ENCODE measurements at places on chromosomes 13 and 19.
A peak's percentile ranks its signal among the peaks of the same experiment; 100 is the strongest.

DNA sequence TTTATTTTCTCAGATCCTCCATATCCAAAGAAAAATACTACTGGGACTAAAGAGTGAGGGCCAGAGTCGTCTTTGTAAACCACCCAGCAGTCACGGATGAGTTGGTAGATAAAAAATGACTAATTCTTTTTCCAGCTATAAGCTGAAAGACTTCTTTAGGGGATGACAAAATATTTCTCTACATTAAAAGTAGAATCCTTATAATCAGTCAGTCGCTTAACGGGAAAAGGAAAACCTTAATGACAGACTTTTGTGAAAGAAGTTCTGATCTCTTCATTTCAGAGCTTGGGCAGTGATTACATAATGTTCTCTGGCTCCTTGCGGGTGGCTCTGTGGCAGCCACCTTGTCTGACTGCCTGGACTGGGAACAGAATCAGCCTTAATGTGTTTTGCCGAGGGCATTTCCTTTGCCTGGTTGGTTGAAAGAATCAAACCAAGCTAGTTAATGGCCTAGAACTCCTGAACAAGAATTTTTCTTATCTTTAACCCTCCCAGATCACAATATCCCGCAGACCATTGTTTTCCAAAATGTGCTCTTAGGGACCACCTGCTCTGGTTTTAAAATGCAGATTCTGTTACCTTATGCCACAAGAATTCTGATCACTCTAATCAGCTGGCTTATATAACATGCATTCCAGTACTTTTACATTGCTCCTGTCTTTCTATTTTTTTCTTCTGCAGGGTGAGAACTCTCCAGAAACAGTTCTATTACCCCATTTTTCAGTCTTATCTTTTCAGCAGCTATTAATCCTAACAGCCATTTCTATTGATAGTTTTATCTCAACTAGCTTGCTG is 2.5 kb downstream of the ITM2B start:
- DNase-seq, result peak; percentile 62

DNA sequence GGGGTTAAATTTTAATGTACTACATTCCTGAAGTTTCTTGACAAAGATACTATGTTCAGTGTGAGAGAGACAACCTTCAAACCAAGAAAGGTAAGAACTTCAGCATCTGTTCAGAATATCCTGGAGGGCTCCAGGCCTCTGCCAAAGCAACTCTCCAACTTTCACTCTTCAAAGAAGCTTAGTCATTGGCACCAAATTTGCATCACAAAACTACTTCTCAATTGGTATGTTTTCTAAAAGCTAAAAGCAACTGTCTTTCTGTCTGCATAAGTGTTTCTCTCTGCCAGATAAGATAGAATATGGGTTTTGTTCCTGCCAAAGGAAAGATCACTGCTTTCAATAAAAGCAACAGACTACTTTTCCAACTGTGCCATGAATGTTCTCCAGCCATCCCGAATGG is 187.4 kb downstream of the SUCLA2 start:
- DNase-seq, result no peak

- DNase-seq, result no peak
Measured at GRCh38 chr19:15110418-15110815, 3.2 kb downstream of the SYDE1 start.

- peak; percentile 83 for DNase-seq
Measured at GRCh38 chr19:13036366-13036976, 41.2 kb downstream of the NFIX start.

DNA sequence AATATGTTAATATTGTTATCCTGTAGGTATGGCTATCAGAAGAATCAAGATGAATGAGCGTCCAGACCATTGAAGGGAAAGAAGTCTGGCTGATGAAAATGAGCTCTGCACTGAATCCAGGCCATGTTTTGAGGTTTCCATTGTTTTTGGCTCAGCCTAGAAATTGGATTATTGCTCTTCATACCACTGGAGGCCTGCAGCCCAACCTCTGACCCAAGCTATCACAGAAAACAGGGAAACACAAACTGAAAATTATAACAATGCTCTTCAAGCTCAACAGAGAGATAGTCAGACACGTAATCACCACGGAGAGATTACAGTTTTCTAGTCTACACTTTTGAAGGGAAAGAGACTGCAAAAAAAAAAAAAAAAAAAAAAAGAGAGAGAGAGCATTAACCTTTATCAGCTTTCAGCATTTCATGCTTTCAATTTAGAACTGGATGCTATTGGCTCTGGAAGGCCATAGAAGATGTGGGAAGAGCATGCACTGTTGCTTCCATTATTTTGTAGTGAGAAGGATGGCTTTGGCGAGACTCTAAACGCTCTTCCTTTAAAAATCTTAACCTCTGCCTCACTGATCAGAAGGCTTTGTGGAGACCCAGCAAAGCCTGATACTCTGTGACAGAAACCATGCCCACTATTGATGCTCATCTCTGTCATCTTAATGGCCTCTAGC is 10.8 kb downstream of the EDNRB start:
- DNase-seq, result no peak

GRCh38 chr19:38538386-38538785 is 79.4 kb downstream of the MAP4K1 start:
- DNase-seq, result no peak

- no peak for DNase-seq
Measured at GRCh38 chr19:1975162-1975480, 34.1 kb downstream of the CSNK1G2 start.

GRCh38 chr19:50269653-50270052 is 59.5 kb downstream of the KCNC3 start:
- DNase-seq, result no peak

DNA sequence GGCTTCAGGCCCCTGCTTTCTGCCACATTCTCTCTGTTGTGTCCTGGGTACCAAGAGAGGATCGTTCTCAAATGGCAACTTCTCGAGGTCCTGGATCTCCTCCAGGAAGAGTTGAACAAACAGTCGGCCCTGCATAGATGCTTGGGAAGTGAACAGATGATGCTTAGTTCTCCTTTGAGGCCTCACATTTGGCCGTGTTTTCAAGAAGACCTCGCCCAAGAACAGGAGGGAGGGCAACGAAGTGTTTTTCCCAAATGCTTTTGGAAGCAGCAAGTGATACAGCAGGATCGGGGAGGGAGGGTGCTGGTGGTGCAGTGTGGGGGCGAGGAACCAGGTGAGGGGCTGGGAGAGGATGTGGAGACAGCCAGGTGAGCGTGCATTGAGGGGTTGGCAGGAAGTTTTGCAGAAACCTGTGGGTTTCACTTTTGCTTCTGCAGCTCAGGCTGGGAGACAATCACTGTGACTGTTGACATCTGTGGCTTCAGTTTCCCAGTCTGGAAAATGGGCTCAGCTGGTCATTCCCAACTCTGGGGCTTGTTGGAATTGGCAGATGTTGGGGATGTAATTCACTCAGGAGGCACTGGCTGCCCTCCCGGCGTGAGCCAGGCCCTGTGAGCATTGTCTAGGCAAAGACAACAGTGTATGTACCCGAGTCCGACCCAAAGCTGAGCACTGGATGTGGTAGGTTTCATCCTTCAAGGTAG is 21.6 kb downstream of the MAST3 start:
- DNase-seq, result peak; percentile 28

- DNase-seq, result no peak
Measured at GRCh38 chr19:2803486-2804155, 16.0 kb upstream of the ZNF554 start.

DNA sequence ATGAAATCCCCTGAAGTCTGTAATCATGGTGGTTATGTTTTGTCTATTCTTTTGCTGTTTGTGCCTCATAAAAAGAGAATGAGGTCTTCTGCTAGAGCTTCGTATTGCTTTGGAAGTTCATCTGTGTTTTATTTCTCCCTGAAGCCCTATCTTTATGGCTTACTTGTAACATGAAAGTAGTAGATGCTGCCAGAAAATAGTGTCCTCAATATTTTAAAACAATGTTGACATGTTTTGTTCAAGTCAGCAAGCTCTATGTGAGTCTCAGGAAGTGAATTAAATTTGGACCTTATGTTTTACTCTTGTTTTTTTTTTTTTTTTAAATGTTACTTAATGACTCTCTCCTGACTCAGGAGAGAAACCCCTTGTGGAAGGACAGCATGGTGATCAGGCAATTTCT is 130.5 kb downstream of the B3GLCT start:
- DNase-seq, result no peak

- peak; percentile 79 for DNase-seq
Measured at GRCh38 chr19:1269478-1270212, 513 bp downstream of the CIRBP start.

All from mammary epithelial cell (primary cell).